ENCODE measurements at places on chromosomes 2 and 18.

- DNase-seq = no peak
These were observed 1127.0 kb upstream of the CRIM1 start for GRCh38 chr2:35228584-35228983.

- no peak for DNase-seq
These were observed 206.6 kb downstream of the AGPS start for GRCh38 chr2:177599139-177599688.

GRCh38 chr2:140862181-140862580 is 1268.6 kb downstream of the LRP1B start:
- no peak for DNase-seq

GRCh38 chr18:3212657-3213056 is 7.1 kb downstream of the MYOM1 start:
- no peak for DNase-seq

- DNase-seq = no peak
These were observed 115.0 kb upstream of the GLS start for GRCh38 chr2:190765386-190766173.

DNA sequence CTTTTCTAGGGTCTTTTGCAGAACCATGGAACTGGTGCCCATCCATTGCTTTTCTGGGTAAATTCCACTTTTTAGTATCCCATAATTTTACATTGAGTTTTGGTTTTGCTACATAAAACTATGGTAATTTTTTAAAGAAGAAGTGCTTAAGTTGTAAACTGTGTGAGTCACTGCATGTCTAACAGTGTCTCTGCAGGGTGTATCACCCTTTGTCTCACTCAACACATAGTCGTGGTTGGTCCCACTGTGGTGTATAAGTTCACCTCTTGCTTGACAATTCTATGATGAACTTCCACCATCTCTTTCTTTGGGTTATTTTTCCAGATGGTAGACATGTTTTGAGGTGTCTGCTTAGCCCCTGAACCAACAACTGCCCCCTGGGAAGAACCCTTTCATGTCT is 10.5 kb downstream of the SCTR start:
- DNase-seq = no peak

DNA sequence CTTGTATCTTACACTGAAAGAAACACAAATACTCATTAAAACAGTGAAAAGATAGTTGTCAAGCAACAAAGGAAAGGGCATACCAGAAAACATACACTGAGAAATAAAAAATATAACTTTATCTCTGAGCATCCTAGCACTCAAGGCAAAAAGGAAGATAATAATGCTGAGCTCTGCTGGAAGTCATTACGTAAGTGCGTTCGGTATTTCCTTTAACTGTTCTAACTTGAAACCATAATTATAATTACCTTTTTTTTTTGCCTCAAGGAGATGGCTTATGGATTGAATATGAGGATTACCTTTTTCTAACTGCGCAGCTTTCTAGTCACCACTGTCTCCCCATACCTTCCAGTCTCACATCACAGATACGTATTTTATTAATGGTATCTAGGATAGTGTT is 308.1 kb downstream of the GBX2 start:
- no peak for DNase-seq

- DNase-seq = no peak
These were observed 274.5 kb downstream of the MYT1L start for GRCh38 chr2:2056531-2056930.

Measured in ascending aorta (tissue), 2 donors.